Left lobe of liver (tissue), 2 donors: ENCODE measurements at places on chromosomes 2 and 18. TPM values are rescaled to one million over a fixed set of nuclear protein-coding genes. Genes with fewer than 3 reads are reported as not detected.

Gene POTEJ
- not detected for total RNA-seq

Gene COL6A3
- 6.2 TPM for total RNA-seq

Gene LTBP1
- 5.8 TPM for total RNA-seq

Gene CAVIN2
- 8.6 TPM for total RNA-seq

Gene RBMS1
- total RNA-seq, result 9.3 TPM

Gene KIF5C
- total RNA-seq, result 0.33 TPM

Gene PLEKHA3
- 13.3 TPM for total RNA-seq

Gene RAB17
- total RNA-seq, result 88.5 TPM

Gene SLC25A52
- total RNA-seq, result not detected

Gene RALBP1
- 17.4 TPM for total RNA-seq

Gene BOLL
- total RNA-seq, result not detected

Gene RAD51AP2
- total RNA-seq, result 0.30 TPM

- DNase-seq, result no peak
Observed at GRCh38 chr2:162475661-162476060, 131.7 kb downstream of the GCA start.

GRCh38 chr18:54080858-54081257, 143.6 kb downstream of the MBD2 start:
- no peak for DNase-seq

GRCh38 chr18:76213991-76214390, 281.1 kb downstream of the ZNF516 start:
- DNase-seq, result no peak

GRCh38 chr2:166418853-166419615, 43.3 kb upstream of the SCN9A start:
- DNase-seq, result no peak

- no peak for DNase-seq
Observed at GRCh38 chr2:55986001-55986400, 62.4 kb upstream of the EFEMP1 start.

DNA sequence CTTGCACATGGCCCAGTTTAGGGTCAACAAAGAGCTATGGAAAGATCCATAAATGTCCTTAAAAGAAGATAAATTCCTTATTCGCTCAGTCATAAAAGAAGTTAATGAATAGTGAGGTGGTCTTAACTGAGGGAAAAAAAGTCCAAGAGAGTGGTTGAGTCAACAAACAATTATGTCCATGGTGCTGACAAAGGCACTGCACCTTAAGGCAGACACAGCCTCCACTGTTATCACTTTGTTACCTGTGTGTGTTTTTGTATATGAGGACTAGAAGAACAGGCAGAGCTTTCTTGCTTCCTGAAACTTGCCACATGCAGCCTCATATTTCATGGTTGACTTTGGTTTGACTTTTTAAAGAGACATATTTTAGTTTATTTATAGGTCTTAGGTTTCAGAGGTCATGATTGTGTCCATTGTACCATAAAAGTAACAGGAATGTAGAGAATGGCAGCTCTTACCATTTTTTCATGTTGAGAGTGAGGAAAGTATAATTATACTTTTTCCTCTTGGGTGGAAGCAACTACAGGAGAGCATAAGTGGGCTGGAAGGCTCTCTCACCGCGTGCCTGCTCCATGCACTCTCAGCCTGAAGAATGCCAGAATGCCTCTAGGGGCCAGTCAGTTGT, 93.6 kb downstream of the XRCC5 start:
- no peak for DNase-seq

DNA sequence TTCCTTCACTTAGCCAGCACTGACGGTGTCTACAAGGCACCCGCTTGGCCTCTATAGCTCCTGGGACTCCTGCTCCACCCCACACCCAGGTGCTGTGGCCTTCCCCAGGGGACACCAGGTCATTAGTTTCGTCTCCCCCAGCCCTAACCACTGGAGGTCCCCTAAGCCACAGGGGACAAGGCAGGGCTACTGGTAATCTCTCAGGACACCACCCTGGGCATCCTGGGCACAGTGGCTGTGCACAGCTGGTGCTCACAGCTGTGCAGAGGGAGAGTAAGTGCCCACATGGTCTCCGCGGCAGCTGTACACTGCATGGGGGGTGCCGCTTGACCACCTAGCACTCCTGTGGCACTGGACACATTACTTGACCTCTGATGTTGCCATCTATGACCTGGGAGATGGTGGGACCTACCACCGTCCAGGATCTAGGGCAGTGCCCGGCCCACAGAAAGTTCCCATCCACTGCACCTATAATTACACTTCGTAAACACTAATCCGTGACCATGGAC, 134.0 kb downstream of the HDAC4 start:
- DNase-seq, result peak; percentile 44

DNA sequence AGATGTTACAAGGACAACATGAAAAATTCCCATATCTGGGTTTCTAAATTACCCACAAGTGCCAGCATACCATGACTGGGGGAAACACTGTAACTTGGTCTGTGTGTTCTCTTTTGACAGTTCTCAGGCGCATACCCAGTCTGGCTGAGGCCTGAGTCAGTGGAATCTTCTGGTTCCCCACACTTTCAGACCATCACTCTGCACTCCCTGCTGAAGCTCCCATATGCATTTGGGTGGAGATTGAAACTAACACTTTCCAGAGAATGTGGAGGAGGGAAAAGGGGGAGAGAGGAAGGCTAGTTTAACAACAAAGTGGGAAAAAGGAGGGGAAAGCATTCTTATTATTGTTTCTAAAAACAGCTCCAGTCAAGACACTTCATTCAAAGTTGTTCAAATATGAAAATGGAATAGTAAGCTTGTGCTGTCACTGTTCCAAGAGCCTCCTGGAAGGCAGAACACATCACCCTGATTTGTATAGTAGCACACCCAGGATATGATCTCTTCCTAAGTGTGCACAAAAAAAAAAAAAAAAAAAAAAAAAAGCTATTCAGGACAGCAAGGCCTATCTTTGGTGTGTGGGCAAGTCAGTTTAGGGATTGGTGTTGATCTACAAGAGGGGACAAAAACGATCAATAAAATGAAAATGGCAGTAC, 48.1 kb upstream of the CTIF start:
- DNase-seq, result no peak

DNA sequence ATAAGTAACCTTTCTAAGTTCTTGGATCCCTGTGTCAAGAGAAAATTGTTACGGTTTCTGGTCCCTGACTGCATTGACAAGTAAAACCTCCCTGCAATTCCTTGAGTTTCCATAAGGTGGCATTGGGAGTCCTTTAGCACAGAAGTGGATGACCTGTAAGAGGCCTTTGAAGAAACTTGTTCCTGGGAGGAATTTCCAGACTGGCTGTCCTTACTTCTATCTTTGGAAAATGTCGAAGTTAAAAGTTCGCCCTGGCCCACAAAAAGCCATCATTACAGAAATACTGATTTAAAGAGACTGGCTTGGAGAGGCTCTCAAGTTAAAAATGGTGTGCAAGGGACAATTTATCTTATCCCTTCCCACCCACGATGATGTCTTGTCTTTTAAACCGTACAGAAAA, 218.4 kb downstream of the CDH20 start:
- DNase-seq, result no peak

- DNase-seq, result no peak
Observed at GRCh38 chr18:5939801-5940667, 44.7 kb upstream of the TMEM200C start.

DNA sequence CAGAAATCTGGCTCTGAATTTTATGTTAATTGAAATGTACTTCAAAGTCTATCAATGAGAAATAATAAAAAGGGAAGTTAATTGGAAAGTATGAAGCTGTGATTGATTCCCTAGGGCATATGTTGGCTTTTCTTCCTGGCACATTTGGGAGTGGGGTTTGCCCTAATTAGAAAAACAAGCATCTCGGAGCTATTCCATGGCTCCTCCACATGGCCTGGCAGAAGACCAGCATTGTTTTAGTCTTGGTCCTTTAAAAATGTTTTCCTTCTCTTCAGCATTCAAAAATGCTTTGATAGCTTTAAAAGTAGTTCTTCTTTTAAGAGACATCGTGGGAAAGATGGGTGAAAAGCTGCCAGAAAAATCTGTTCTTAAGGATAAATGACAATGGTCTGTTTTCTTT, 445.5 kb upstream of the PKDCC start:
- no peak for DNase-seq

GRCh38 chr2:239366740-239367139, 34.1 kb downstream of the HDAC4 start:
- DNase-seq, result no peak

DNA sequence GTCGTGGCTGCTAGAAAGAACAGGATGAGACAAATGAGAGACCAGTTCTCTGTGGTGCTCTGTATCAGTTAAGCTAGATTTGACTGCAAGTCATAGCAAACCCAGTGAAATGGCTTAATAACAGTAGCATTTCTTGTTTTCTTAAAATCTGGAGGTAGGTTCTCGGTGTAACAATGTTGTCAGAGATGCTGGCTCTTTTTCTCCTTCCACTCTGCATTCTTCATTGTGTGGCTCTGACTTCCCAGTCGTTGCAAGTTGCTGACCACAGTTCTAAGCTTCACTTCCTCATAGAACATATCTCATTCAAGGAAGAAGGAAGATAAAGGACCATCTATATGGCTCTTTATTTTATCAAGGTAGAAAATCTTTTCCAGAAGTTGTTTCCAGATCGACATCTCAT, 7.9 kb upstream of the CKAP2L start:
- DNase-seq, result no peak
